ENCODE measurements at places on chromosomes 6 and 20.

- no peak for DNase-seq
Measured at GRCh38 chr20:43787937-43788336, 61.1 kb upstream of the GTSF1L start.

DNA sequence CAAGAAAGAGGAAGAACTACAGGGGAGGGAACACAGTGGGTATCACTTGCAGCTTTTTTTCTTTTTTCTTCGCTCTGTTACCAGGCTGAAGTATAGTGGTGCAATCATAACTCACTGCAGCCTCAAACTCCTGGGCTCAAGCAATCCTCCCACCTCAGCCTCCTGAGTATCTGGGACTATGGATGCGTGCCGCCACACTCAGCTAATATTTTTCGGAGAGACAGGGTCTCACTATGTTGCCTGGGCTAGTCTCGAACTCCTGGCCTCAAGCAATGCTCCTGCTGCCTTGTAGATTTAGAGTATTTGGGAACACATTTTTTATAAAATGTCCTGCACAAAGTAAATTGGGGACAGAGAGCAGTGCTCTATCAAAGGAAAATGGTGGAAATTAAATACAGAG lies 28.3 kb downstream of the PARD6B start:
- no peak for DNase-seq

DNA sequence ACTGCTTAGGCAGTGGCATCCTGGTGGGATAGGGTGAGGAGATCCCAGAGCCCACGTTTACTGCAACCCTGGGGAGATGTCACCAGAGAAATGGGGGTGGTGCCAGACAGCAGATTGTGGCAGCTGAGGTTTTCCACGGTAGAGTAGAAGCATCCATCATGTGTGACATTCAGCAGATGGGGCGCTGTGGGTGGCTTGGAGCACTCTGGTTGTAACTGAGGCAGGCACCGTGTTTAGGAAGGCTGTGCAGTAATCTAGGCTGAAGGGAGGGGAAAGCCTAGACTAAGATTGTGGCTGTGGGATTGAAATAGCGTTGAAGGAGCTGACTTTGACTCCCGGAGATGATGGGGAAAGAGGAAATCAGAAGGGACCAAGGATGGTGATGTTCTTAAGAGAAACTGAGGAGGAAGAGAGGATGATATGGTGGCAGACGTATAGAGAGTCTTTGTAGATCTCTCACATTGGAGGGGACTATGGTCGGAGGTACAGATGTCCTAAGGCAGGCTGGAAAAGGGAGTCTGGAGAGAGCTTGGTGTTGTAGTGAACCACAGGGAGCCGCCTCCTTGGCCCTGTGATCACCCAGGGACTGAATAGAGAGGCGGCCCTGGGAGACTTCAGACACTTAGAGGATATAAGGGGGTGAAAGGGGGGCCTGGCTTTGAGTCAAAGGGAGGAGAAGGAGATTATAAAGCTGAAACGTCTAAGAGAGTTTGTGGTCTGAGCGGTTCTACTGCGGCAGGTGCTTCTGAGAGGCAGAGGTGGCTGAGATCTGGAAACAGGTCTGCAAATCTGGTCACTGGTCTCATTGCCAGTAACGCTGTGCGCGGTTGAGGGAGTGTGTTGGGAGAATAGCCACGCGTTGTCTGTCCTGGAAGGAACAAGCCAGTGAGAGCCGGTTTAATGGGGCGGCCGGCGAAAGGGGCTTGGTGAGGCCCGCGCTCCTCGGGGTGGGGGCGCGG lies 792 bp upstream of the MICA start:
- DNase-seq, result peak; percentile 32

DNA sequence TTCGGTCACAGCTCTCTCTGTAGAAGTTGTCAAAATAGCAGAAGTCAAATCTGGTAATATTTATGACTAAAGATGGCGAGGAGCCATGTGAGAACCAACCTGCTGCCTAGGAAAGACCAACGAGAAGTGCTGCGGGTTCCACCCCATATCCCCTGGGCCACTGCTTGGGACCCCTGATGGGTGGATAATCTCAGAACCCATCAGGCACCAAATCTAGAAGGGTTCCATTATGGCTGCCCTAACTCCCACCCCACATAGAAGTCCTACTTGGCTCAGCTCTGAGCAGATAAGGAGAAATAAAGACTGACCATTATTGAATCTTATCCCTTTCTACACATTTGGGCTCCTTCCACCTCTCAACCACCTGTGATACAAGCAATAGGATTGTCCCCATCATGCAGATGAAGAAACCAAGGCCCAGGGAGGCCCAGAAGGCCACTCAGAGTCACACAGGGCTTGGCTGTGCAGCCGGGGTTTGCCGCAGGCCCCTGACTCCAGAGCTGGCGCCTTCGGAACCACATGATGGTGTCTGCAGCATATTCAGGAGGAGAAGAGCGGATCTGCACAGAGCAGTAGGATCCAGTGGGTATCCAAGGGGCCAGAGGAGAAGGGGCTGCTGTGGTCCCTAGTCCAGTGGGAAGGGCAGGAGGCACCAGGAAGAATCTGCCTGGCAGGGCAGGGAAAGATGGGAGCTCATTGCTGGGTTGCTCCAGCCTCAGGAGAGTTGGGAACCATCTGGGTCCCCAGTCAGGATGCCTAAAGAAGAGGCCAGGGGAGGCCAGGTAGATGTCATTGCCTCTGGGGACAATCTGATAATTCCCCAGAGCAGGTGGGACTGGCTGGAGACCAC lies 9.6 kb upstream of the PCMTD2 start:
- no peak for DNase-seq

GRCh38 chr6:12324748-12325147 lies 34.6 kb downstream of the EDN1 start:
- DNase-seq, result no peak

GRCh38 chr6:111551521-111552231 lies 54.0 kb downstream of the TRAF3IP2 start:
- no peak for DNase-seq

GRCh38 chr6:5878792-5879191 lies 127.9 kb downstream of the NRN1 start:
- no peak for DNase-seq

- DNase-seq, result no peak
Measured at GRCh38 chr6:42979523-42980177, 669 bp upstream of the PEX6 start.

- DNase-seq, result no peak
Measured at GRCh38 chr6:30171677-30172471, 8.5 kb downstream of the TRIM15 start.

DNA sequence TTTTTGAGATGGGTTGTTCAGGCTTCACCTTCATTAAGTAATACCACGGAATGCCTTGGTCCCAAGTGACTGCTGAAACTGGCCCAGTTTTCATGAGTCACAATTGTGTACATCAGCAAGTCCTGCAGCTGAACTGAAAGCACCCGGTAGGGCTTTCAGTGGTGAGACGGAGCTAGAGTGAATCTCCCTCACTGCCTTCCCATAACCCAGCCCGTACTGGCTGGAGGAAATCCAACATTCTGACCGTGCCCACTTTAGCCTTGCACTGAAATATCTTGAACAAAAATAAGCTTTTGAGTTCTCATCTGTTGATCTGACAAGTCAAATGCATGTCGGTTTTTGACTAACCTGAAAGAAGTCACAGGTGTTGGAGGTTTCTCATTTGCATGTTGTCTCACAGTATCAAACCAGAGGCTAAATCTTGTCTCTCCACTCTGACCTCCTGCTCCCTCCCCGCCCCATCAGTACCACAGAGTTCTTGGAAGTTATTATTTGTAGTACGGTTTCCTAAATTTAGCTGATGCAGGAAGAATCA lies 35.9 kb downstream of the DUSP22 start:
- peak; percentile 85 for DNase-seq

- DNase-seq, result peak; percentile 74
Measured at GRCh38 chr6:32984622-32985389, 16.4 kb downstream of the BRD2 start.

DNA sequence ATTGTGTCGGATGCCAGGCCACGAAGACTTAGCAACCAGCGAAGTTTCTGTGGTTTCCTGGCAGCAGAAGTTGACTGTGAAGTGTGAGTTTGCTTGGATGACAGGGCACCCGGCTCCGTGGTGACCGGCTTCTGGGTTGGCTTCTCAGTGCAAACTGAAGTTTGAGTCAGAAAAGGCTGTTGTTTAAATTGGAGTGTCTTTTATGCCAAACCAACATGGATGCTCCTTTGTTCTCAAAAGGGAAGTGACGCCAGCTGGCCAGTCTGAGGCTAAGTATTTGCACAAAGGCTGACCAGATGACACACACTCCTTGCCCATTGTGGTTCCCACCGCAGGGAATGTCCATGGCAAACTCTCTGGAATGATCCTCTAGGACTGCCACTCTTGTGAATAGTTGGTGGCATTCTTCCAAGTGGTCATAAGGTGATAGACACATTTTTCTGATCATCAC lies 164.8 kb upstream of the QKI start:
- DNase-seq, result no peak

GRCh38 chr6:170147056-170147787 lies 143.7 kb downstream of the DLL1 start:
- DNase-seq, result no peak

DNA sequence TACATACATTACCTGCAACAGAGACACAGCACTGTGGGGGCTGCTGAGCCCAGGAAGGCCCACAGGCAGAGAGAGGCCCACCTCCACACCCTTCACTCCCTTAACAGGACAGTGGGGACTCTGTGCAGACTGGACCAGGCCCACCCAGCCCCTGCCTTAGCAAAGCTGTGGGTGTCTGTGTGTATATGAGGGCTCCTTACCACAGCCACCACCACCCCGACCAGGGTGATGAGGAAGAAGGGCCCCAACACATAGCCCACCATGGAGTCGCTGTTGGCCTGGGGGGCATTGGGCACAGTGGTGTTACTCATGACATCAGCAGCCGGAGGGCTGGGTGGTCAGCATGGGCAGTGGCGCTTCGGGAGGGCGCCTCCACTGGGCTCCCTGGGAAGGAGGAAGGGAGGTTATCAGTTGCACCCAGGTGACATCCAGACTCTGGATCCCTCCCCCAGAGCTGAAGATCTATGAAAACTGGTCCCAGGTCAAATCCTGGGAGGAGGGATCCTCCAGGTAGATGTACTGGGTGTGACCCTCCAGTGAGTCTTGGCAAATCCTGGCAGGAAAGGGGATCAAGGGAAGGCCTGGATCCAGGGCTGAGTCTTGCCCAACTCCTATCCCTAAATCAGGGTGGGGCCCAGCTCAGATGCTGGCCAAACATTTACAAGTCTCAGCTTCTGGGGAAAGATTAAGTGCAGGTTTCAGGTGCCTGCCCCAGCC lies 1.2 kb downstream of the SMIM29 start:
- no peak for DNase-seq

DNA sequence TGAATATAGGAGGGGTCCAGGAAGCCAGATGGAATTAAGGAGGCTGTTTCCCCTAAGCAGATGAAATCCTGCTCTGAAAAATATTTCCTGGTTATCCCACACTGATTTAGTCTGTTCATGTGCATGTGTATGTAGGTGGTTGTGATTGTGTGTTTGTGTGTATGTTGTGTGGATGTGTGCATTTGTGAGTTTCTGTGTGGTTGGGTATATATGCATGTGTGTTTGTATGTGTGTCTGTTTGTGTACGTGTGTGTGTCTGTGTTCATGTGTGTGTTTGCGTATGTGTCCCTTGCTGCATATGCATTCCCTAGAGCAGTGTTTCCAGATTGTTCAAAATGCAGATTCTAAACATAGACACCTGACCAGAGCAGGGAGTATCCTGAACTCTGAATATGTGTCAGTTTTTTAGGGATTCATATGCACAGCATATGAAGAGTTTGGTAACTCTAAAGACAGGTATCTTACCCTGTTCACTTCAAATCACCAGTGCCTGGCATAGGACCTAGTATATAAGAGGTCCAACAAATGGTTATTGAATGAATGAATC lies 239.8 kb downstream of the MAFB start:
- DNase-seq, result no peak

GRCh38 chr6:160462551-160463109 lies 114.5 kb downstream of the SLC22A3 start:
- DNase-seq, result peak; percentile 30

DNA sequence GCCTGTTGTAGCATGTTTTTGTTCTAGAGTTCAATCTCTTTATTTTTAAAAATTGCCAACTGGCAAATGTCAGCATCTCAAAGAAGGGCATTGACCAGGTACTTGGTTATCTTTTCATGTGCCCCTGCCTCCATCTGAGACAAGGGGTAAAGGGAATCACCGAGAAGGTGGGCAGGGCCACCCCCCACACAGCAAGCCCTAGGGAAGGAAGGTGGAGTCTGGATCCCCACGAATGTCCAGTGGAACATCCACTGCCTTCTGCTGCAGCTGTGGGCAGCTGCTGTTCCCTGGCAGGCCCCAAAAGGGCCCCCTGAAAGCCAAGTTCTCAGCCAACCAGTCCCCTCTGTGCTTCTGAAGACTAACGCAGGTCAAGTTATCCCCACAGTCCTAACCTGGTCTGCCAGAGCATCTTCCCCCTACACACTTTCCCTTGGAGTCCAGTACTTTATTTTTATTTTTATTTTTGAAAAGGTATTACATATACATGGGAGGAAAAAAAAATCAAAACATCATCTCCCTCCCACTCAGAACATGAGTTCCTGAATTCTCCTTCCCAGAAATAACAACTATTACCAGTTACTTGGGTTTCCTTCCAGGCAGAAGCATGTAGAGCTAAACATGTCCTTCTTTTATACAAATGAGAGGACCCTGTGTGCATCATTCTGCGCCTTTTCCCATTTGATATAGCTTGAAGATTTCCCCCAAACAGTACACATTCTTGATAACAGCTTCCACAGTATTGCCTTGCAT lies 253.7 kb downstream of the MAFB start:
- no peak for DNase-seq

DNA sequence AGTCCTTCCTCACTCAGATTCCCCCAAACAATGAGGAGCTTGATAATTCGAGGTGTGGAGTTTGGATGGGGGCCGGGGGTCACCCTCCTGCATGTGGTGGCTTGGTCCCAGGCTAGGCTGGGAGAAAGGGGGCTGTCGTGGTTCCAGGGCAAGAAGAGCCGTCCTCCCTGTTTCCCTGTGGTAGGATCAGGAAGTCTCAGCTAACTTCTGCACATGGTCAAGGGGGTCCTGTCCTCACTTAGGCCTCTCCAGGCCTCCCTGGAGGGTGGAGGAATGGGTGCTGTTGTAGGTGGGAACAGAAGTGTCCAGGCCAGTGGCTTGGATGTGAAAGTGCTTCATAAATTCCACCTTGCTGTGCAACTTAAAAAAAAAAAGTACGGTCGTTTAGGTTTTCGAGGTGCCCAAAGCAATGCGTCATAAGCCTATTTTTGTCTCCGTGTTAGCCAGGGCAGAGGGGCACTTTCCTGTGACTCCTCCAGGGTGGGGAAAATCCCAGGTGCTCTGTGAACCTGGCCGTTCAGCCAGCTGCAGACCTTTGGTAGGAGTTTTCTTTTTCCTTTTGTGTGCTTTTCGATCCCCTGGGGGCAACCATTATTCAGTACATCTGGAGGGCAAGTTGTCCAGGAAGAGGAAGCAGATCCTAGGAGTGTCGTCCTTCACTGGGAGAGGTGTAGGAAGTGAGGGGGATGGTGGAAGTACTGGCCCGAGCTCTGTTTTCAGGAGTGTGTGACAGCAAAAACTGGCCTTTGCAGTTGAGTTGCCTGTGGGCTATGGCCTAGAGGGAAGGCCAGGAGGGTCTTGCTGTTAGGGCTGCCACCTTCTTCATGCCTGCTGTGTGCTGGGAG lies 9.6 kb downstream of the IGF2R start:
- peak; percentile 56 for DNase-seq

DNA sequence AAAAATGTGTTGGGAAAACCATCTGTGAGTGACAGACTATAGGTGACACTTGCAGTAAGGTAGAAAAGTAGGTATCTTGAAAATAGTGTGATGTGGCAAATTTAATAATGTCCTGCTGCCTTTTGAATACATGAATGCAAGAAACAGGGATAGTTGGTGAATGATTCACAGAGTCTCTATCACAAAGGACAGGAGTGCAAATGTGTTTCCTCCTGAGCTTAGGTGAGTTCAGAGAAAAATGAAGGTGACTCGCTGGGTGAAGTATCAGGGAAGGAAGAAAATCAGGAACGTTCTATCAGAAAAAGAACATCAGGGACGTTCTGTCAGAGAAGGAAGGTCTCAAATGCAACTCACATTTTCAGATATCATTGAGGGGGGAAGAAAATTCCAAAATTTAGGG lies 557.8 kb upstream of the SLC35B3 start:
- no peak for DNase-seq

Data from GM13976 (cell line).